HCT116 (cell line): ENCODE measurements at places on chromosomes 7 and 10. TPM values are rescaled to one million over a fixed set of nuclear protein-coding genes. Genes with fewer than 3 reads are reported as not detected.

DNA sequence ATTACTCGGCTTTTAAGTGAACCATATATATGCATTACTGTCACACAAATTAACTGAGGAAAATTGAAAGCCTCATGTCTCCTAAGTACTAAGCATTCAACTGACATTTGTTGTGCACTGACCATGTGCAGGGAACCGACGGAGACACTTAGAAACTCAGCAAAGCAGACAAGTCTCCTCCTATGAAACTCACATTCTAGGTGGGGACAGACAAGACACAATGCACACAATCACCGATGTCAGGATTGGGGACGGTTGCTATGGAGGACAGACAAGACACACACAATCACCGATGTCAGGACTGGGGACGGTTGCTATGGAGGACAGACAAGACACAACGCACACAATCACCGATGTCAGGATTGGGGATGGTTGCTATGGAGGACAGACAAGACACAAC, 134.0 kb downstream of the PTPRN2 start:
- DNase-seq = no peak

DHTKD1 gene
- 20.6 TPM for total RNA-seq

DNA sequence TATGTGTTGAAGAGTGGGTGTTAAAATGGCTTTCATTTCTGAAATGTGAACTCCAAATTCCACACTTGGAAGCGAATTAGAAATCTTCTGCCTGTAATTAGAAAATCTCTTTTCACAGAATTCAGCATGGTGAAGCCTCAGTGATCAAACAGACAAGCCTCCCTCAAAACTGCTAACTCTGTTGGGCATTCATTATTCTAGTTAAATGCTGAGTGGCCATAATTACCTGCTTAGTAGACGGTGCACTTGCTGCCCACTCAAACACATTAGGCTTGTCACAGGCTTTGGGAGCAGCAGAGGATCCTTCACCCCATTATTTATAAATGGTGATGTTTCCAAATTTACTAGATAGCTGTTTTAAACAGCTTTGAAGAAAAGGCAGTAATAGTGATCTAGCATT, 177.2 kb upstream of the PCLO start:
- DNase-seq = no peak

RNF148 gene
- 0.22 TPM for total RNA-seq

DNA sequence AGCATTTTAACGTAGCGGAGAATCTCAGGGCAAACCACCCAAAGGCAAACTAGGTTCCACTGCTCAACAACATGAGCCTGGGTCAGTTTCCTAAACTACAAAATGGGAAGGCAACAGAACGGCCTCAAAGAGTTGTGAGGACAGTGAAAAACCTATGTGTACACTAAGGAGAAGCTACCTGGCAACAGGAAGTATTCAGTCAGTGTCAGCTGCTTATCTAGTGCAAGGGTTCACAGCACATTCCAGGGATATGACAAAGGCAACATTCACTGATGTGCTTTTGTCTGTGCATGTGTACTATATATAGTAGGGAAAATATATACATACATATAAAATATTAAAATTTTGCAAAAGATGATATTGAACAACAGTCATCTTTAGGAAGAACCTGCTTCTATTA, 17.2 kb downstream of the NUDCD3 start:
- no peak for DNase-seq

- no peak for DNase-seq
Measured at GRCh38 chr7:84536271-84536870, 341.8 kb upstream of the SEMA3A start.

DNA sequence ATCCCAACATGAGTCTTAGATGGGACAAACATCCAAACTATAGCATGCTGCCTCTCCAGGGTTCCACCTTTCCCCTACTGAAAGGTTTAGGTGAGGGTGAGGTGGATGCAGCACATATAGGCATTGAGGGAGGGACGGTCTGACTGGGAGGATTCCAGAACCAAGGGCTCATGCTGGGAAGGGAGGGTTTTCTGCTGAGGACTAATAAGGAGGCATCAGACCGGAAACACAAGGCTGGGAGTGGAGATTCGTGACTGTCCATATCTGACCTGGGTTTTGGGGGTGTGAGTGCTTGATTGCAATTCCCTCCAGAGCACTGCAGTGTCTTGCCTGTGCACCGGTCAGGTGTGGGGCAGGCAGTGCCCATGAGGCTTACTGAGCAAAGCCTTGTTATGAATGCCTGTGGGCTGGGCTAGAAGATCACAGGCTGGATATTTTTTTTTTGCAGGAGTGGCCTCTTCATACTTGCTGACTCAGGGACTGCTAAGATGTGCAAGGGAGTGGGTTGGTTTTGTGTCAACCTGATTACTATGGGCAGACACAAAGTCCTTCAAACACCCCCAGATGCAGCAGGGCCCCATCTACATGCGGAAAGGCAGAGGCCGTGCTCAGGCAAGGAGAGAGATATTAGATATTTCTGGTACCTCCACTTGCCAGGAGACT, 26.7 kb downstream of the DMBT1 start:
- DNase-seq = no peak

SPACDR gene
- 1.7 TPM for total RNA-seq

DNA sequence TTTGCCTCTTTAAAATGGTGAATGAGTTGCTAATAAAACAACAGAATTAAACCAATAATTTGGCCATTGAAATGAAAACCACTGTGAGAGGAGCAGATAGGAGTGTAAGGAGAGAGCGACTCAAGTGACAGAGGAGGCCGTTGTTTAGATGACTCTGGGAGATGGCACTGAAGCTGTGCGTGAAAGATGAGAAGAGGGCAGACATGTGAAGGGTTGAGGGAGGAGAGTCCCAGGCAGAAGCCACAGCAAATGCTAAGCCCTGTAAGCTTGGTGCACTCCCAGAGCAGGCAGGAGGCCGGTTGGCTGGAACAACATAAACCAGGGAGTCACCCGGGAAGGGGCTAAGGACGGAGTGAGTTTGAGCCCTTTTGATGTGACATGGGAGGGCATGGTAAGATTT, 814 bp upstream of the OPALIN start:
- DNase-seq = no peak

DNA sequence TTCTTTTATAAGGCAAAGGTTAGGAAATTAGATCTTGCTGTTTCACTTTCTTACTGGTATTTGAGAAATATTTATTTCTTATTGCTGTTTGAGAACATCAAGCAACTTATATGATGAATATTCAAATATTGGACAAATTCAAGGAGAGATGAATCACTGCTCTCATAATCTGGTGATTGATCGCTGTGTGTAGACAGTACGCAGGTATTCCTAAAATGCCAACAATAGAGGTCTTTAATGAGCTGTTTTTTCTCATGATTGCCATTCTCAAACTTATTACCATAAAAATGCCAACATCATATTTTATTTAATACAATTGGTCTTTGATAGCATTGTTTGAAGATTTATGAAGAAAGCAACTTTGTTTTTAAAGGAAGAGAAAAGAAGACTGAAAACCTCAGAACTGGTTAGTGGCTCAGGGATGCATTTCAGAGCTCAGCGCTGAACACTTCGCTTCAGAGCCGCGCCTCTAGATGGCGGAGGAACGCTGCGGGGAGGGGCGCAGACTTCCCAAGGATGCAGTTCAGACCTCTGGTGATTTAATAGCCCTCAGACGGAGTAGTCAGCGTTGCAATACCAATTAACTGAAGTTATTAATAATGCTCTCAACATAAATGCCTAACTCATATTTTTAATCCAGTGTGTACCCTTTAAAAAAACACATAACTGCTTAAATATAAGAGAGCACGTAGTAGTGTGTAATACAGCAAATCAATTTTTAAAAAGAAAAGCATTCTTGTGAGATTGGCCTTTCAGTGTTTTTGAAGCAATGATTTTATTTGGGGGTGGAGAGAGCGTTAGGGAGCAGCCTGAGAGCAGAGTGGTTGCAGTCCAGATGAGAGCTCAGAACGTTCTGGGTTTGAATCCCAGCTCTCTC, 38.5 kb upstream of the STEAP4 start:
- DNase-seq = peak; percentile 23

FAM13C gene
- 0.42 TPM for total RNA-seq

DNA sequence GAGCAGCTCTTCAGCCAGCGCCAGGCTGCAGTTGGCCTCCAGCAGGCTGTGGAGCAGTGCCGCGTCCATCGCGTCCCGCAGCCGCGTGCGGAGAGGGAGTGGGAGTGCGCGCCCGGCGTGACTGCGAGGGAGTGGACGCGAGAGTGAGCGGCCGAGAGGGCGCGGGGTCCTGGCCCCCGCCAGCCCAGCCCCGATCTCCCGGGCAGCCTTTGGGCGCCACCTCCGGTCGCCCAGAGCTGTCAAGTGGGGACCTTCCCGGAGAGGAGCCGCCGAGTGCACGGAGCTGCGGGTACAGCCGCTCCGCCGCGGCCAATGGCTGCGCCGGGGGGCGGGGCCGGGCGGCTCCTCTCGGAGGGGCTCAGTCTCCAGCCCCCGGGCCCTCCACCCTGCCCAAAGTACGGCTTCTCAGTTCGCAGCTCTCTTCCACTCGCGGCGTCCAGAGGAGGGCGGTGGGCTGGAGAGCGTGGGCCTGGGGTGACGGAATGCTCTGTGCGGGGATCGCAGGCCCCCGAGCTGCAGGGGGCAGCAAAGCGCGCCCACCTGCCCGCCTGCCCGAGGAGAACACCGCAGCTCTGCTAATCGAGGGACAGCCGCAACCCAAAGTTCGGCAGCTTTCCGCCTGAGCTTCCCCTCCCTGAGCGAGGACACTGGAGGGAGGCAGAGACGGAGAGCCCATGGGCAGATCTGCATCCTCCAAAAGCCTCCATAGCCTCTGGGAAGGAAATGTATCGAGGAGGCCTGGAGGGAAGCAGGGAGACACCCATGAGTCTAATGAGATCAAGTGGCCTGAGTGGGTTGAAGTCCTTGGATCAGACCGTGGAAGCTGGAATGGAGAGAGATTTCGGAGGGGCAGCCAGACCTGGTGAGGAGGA, at the start of gene CRHR2:
Gene CRHR2 (minus strand): TSS at position 245 of the 872 bp plus-strand sequence. CDS start 176 bp downstream, at position 69.
- DNase-seq = no peak

GRCh38 chr7:142248-142941, 50.0 kb upstream of the FAM20C start:
- DNase-seq = no peak

GRCh38 chr7:101418694-101419093, 56.0 kb downstream of the COL26A1 start:
- DNase-seq = no peak

GRCh38 chr10:27578316-27578715, 74.2 kb downstream of the RAB18 start:
- DNase-seq = no peak

- no peak for DNase-seq
Measured at GRCh38 chr7:6228361-6229229, 43.8 kb downstream of the CYTH3 start.

DNA sequence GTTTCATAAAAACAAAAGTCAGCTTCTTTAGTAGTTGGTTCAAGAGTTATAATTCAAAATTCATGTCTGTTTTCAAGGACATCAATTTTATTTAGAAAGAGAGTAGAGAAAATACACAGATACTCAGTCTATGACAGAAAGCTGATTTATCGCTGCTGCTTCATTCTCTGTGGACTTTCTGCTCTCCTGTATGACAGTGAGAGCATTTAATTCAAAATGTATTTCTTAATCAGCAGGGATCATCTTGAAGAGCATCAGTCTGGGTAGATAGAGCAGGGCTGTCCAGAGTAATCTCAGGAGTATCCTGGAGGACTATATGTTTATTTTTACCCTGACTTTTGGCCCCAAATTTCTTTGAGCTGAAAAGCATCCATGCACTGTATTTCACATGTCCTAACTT, 1676.7 kb downstream of the REEP3 start:
- no peak for DNase-seq

- peak; percentile 13 for DNase-seq
Measured at GRCh38 chr7:88040694-88041093, 106.6 kb downstream of the ADAM22 start.

TWNK gene
- total RNA-seq = 42.1 TPM

- DNase-seq = no peak
Measured at GRCh38 chr10:8056871-8057331, 2.4 kb downstream of the GATA3 start.

DNA sequence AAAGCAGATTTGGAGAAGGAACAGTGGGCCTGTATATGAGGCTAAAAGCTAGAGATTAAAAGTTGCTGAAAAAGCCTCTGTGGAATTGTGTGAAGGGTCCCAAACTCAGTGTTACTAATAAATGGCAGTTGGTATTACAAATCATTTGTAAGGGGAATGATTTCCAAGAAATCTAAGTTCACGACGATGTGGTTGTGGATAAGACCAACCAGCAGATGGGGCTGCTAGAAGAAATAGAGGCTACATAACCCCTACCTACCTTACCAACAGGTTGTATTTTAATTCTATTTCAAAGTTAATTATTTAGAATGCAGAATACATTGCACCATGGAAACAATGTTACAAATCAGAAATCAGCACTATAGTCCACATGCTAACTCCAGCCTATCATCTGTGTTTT, 377.1 kb downstream of the HPSE2 start:
- DNase-seq = peak; percentile 39

SDK1 gene
- 0.05 TPM for total RNA-seq

- DNase-seq = no peak
Measured at GRCh38 chr10:17217631-17218232, 10.3 kb upstream of the VIM start.

TAS2R3 gene
- 1.4 TPM for total RNA-seq

SLC18A3 gene
- total RNA-seq = not detected

PON1 gene
- 0.20 TPM for total RNA-seq

DNA sequence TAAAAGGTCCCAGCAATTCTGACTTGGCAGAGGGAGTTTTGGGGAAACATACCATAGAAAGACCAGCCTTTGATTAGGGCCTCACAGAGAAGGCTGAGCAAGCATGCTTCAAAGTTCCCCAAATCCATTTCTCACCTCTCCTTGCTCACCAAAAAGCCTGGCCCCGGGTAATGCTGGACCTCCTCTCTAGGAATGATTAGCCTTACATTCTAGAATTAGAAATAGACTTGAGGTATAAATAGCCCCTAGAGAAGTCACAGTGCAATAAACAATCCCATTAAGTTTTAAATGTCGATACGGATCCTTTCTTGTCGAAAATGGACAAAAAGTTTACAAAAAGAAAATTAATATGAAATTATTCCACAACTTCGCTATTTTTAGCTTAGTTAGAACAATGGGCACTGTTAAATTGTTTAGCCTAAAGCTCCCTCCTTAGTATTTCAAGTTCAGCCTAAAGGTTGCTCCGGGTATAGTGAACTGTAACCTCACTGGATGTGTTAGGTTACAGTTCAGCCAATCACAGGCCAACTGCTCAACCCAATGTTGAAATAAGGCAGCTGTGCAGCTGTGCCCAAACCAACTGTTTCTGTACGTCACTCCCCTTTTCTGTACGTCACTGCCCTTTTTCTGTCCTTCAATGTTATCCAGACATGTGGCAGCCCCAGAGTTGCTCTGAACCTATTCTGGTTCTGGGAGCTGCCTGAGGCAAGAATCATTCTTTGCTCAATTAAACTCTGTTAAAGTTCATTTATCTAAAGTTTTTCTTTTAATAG, 7.9 kb upstream of the GSDME start:
- no peak for DNase-seq
